Stimulated activated CD8-positive, alpha-beta memory T cell treated with anti-CD3 and anti-CD28 coated beads, Interleukin-2, amount 100 ng/mL, for 48 hours (primary cell): ENCODE measurements at places on chromosomes 5 and 9.

- no peak for DNase-seq
These were observed 15.7 kb downstream of the PCDH12 start for GRCh38 chr5:141942185-141942857.

- DNase-seq = no peak
These were observed 45.8 kb upstream of the STK32A start for GRCh38 chr5:147189109-147189424.

GRCh38 chr9:97596906-97597305 is 36.3 kb downstream of the TSTD2 start:
- DNase-seq = no peak

GRCh38 chr9:86545090-86545489 is 190.9 kb upstream of the TUT7 start:
- DNase-seq = no peak

GRCh38 chr9:81344366-81344765 is 345.0 kb downstream of the TLE1 start:
- no peak for DNase-seq

DNA sequence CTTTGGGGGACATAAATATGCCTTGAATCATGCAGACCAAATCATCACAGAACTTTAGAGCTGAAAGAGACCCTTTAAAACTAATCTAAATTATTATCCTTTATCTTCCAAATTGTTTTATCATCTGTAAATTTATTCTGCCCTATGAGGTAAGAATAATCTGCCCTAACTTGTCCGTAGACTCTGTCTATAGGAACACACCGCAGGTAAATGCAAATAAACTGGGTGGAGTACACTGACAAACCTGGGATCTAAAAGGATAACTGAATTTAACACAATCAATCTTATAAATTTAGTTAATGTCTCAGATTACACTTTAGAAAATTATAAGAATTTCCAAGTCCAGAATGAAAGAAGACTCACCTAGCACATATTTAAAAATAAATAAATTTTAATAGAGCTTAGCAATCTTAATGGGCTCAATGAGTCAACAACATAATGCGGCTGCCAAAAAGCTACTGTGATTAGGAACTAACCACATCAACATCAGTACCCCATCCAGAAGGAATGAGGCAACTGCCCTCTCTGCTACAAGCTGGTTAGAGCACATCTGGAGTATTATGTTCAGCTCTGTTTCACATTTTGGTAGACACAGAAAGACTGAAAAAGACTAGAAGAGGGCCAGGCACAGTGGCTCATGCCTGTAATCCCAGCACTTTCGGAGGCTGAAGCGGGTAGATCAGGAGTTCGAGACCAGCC is 5.6 kb downstream of the MEGF9 start:
- DNase-seq = no peak

GRCh38 chr5:61477788-61478187 is 145.7 kb downstream of the ZSWIM6 start:
- no peak for DNase-seq

DNA sequence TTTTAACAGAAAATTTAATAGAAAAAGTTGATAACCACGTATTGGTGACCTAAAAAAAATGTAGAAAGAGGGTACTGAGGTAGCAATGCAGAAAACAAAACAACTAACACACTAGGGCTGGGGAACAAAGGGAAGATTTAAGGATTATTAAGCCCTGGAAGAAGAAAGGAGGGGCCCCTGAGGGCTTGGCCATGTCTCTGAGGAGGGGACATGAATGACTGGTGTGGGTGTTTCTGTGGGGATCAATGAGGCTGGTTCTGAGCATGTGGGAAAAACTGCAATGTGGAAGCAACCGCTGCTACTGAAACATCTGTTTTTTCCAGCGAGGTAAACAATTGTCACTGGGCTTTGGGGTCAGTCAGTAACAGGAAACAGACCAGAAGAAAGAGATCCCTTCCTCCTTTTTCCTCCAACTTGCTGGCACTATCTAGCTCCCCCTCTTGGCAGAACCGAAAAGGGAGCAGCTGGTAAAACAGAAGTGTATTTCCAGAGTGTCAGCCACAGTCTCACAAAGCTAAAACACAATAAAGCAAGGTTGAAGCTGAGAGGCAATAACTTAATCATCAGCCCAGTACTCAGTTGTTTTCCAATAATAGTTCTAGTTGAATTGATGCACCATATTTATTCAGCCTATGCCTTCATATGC is 48.3 kb downstream of the ATPSCKMT start:
- no peak for DNase-seq

- DNase-seq = no peak
These were observed 54.3 kb downstream of the SLC46A2 start for GRCh38 chr9:112836394-112836793.

GRCh38 chr5:176704355-176704754 is 57.1 kb downstream of the TSPAN17 start:
- no peak for DNase-seq

DNA sequence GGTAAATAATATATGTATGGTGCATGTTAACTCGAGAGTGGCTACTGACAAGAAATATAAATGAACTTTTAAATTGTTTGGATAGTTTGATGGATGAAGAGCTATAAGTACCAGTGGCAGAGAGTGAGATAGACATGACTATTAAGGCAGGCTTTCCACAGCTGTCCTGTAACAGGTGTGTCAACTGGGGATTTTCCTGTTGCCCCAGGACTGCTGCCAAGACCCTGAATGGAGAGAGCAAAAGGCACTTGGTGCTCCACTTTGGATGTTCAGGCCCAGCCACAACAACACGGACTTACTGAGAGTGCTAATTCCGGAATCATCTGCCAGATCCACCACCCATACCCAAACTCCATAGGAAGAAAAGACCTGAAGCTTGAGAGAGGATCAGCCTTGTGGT is 215.1 kb downstream of the SEC61B start:
- no peak for DNase-seq

DNA sequence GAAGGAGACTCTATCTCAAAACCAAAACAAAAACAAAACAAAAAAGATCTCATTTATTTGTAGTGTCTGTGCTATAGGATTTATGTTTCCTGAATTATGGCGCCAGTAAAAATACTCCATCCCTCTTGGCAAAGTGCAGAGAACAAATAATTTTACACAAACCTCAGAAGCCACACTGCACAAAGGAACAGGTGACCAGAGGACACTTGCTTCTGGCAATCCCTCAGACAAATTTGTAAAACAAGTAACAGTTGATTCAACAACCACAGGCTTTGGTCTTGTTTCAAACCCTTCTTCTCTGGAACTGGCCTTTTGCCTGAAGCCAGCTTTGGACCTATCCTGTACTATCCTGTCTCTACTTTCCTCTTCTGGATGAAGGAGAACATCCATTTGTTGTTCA is 502.1 kb downstream of the DMAC1 start:
- DNase-seq = no peak

- no peak for DNase-seq
These were observed 18.9 kb upstream of the PFDN1 start for GRCh38 chr5:140321796-140322195.

- DNase-seq = no peak
These were observed 108.1 kb downstream of the TMEM174 start for GRCh38 chr5:73280821-73281746.

- DNase-seq = no peak
These were observed 307.0 kb downstream of the OSTF1 start for GRCh38 chr9:75395336-75395735.

GRCh38 chr5:7500256-7500655 is 104.3 kb downstream of the ADCY2 start:
- DNase-seq = no peak

DNA sequence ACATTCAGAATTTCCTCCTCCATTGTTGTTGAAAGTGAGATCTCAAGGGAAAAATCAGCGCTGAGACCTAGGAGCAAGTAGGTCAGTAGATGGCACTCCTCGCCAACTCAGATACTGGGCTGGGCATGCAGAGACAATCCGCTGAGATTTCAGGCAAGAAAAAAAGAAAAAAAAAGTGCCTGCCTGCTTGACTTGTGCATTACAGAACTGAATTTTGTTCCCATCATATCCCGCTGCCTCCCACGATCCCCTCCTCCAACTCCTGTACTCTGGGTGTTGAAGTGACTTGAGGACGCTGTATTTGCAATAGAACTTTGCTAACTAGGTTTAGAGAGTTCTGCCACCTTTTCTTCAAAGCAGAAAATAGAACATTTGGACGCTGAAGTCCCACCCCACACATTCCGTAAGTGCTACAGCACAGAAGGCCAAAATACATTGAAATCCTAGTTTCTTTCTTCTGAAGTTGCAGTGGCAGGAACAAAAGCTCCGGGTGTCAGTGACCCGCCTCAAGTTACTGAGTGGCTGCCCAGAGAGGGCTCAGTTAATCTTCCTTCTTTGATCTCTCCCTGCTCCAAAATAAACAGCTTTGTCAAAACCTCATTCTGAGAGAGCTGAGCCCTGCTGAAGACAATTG is 265.8 kb downstream of the MLLT3 start:
- no peak for DNase-seq

GRCh38 chr5:149036970-149037369 is 25.9 kb downstream of the SH3TC2 start:
- no peak for DNase-seq

GRCh38 chr5:27015758-27016157 is 22.6 kb downstream of the CDH9 start:
- DNase-seq = no peak

DNA sequence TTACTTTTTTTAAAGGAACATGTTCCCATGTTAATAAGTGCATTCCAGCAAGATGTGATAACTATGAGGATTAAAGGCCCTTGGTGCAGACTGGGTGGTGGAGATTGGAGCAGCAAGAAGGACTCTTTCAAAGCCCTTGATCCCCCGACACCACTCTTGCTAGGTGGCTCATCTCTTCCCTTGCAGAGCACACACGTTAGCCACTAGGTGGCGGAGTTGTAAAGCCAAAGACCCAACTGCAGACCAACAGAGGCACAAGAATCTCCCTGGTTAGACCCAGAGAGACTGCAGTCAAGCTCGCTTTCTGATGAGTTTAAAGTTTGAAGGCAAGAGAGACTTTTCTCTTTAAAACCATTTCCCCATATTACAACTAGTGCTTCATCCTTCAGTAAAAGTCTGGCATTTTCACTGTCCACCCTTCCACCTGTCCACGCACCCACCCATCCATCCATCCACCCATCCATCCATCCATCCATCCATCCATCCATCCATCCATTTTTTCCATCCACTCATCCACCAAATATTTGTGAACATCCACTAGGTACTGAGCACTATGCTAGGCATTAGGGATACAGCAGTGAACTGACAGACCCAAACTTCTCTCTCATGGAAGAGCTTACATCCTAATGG is 226.9 kb downstream of the MSX2 start:
- peak; percentile 17 for DNase-seq

DNA sequence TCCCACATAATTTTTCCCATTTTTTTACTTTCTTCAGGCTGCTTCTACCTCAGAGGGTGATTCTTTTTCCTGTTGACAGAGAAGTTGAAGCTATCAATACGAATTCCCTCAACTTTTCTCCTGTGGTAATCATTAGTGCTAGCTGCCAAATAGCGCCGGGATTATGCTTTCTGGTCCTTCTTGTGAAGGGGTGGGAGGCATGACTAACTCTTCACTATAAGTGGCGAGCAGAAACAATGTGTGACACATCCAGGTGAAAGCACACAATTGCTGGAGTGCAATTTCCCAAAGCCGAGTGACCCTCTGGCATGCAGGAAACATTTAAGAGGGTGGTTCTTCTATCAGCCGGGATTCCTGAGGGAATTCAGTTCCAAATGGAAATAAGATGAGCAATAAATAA is 56.0 kb downstream of the TRPC7 start:
- no peak for DNase-seq

GRCh38 chr5:89377767-89378455 is 494.9 kb upstream of the MEF2C start:
- no peak for DNase-seq

GRCh38 chr9:7324152-7324598 is 475.4 kb downstream of the DMAC1 start:
- DNase-seq = no peak

- no peak for DNase-seq
These were observed 23.0 kb upstream of the ADAMTS2 start for GRCh38 chr5:179368126-179368805.

DNA sequence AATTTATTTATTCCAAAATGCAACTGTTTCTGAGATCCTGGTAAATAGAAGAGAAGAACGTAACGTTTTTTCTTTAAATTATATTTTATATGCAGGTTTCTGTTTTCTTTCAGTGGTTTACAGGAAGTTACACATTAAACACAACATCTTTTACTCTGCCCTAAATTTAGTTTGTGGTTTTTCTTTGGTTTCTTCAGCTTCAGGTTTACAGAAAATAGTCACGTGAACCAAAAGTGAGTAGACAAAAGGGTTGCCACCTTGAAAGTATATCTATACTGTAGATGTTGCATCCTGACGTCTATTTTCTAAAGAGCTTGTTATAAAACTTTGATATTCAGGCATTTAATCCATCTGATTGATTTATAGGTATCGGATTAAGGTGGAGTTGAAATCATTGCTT is 1236.6 kb downstream of the MAT2B start:
- DNase-seq = no peak

DNA sequence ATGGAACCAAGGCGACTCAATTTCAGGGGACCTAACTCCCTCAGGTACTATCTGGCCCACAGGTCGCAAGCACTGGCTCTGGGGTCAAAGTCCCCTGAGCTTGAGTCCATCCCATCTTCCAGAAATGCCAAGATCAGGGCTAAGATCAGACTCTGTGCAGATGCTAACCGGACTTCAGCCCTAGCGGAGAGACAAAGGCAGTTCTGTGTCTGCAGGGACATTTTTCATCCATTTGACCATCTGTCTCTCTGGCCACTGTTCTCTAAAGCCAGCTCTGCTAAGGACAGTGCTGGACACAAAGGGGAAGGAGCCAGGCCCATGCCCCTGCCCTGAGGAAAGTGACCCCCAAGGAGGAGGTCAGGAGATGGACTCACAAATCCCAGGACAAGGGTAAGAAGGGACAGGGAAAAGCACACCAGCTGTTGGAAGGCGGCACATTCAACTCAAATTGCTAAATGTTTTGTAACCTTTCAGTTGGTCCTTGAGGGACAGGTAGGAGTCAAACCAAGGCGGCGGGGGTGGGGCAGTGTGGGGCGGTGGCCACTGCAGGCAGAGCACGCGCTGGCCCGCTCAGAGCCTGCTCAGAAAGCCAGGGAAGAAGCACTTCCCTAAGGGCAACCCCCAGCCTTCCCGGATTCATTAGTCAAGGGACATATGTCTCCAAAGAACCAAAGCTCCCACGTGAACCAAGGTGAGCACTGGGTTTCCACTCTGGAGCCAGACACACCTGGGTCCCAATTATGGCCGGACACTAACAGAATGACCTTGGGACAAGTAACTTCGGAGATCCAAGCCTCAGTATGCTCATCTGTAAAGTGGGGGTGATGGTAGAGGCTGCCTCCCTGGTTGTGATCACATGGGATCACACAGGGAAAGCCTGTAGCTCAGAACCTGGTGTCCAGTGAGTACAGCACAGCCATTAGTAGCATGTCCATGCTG is 42.8 kb downstream of the STK10 start:
- DNase-seq = no peak

DNA sequence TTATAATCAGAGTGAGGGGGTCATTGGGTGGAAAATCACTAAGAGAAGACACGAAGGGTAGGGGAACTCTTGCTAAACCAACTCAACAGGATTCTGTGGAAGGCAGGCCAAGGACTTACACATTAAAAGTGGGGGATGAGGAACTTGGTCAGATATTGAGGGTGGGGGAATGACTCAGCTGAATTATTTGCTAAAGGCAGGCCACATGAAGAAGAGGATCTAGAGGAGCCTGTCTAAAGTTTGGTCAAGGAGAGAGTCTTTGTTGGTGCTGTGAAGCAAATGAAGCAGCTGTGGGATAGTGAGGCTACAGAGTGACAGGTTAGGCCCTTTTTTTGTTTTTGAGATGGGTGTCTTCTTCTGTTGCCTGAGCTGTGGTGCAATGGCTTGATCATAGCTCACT is 63.9 kb upstream of the SPRY4 start:
- DNase-seq = no peak

- no peak for DNase-seq
These were observed 147.3 kb downstream of the TLE4 start for GRCh38 chr9:79719021-79719420.
